AG08396 (cell line): ENCODE measurements at places on chromosomes 4 and X.

DNA sequence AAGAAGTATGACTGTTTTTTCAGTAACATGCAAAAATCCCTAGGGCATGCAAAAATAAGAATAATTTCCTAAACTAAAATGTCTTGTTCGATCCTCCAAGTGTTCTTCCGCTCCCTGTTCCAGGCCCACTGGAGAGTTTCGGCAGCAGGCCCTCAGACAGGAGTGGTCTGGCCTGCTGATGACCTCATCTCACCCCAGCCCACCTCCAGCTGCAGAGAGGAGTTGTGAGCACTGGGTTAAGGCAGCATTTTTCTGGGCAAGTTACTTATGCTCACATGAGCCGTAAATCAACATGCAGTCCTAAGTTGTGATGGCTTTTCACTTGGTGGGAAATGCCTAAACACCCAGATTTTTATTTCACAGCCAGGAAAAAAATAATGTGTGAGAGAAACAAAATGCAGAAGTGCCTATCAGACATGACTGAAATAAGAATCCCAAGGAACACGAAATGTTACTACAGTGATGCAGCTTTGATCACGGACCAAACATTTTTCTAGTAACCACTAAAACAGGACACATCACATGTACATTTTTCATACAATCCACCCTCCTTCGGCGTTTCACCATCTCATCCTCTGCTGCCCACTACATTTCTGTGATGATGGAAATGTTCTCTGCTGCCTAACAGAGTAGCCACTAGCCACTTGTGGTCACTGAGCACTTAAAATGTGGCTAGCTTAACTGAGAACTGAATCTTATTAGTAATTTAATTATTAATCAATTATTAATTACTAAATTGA, 153.3 kb upstream of the TBL1X start:
- DNase-seq: no peak

DNA sequence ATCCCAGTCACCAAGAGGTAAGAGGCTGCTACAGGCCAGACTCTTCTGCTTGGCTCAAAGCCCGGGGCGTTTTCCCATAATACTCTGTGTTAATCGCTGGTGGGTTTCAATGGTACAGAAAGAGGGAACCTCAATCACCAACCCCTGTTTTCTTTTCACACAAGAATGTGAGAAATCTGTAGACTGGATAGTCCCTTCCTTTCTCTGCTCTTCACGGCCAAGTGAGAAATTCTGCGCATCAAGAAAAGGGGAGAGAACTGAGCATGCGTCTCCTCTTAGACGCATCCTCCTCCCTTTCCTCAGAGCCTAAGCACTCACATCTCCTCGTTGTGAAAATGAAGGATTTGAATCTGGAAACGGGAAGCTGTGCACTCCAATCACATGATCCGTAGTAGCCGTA, 64.7 kb downstream of the CLNK start:
- no peak for DNase-seq

GRCh38 chrX:104113222-104113965, 1.1 kb downstream of the ZCCHC18 start:
- DNase-seq: peak; percentile 23

DNA sequence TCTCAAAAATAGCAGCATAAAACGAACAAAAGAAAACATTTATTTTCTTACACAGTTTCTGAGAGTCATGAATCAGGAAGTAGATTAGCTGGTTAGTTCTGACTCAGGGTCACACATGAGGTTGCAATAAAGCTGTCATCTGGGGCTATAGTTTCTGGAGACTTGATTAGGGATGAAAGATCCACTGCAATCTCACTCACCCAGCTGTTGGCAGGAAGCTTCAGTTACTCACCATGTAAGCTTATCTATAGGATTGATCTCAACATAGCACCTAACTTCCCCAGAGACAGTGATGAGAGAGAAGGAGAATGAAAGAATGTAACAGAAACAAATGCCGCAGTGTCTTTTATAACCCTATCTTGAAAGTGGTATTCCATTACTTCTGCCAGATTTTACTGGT, 435.5 kb downstream of the GABRG1 start:
- no peak for DNase-seq

GRCh38 chrX:9282325-9282724, 182.5 kb upstream of the TBL1X start:
- DNase-seq: no peak

- DNase-seq: no peak
Observed at GRCh38 chr4:149716728-149717127, 98.9 kb downstream of the IQCM start.

GRCh38 chr4:102196221-102196620, 149.1 kb downstream of the SLC39A8 start:
- peak; percentile 11 for DNase-seq

GRCh38 chrX:149877636-149878035, 3.3 kb upstream of the MAGEA8 start:
- no peak for DNase-seq

DNA sequence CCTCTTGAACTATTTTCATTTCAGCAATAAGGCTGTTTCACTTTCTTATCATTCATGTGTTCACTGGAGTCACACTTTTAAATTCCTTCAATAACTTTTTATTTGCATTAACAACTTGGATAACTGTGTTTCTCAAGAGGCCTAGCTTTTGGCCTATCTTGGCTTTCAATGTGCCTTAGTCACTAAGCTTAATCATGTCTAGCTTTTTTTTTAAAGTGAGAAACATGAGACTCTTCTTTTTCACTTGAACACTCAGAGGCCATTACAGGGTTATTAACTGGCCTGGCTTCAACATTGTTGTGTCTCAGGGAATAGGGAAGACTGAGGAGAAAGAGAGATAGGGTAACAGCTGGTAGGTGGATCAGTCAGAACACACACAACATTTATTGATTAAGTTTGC, 64.0 kb upstream of the VCX2 start:
- DNase-seq: no peak

DNA sequence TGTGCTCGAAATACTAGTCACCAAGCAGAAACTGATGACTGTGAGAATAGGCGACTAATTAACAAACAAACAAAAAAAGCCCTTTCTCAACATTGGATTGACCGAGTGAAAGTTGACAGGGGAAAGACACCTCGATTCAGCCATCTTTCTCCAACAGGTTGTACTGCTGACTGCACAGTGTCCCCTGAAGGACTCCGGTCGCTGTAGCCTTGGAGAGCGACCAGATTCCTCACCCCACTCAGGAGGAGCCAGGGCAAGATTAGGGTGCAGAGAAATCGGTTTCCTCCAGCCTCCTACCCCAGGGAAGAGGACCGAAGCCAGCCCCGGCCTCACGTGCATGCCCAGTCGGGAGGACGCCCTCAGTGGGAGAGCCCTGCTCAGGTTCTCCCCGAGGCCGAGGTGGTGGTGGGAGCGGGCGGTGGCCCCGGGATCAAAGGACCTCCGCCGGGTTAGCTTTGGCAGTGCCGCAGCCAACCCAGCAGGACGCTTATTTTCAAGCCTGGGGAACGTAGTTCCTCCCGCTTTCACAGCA, 1.1 kb upstream of the RAP1GDS1 start:
- DNase-seq: peak; percentile 44

DNA sequence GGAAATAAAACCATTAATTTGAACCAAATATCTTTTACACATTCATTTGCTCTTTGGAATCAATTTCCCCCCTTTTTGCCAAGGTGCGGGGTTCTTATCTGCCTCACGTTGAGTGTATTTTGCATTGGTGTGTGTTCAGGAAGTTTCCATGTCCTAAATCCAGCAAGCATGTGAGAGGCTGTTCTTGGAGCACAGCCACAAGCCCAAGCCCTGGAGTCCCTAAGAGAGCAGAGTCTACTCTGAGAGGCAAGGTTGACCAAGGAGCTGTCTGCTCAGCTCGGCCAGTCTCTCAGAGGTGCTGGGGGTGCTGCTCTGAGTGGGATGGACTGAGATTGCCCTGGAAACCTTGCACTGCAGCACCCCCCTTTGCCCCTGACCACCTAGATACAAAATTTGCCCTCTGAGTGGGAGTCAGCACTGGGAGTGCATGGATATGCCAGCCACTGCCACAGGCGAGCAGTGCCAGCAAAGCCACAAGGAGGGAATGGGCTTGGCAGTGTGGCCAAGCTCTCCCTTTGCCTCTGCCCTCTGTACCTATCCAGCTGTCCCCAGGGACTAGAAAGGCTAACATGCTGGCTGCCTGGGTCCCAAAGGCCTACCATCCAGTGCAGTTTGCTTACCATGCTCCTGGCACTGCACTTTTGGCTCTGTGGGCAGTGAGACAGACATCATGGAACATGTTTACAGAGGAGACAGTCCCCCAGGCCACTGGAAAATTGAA, 20.5 kb upstream of the FAM193A start:
- DNase-seq: no peak

GRCh38 chr4:75561789-75562188, 5.9 kb downstream of the ODAPH start:
- DNase-seq: no peak

DNA sequence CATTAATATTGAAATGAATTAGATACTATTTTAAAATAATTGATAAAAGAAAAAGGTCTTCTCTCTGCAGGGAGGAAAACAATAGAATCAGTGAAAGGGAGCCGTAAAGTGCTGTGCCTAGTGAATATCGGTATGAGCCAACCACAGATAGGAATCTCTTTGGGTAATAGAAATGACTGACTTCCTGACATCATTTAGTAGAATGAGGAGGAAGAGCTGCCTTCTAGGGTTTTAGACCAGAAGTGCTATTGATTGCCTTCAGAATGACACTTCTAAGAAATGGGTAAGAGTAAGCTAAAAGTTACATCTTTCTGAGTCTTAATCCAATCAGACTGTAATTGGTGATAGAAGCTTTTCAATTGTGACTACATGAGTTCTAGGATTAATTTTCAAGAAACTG, 134.0 kb upstream of the MAP9 start:
- no peak for DNase-seq

DNA sequence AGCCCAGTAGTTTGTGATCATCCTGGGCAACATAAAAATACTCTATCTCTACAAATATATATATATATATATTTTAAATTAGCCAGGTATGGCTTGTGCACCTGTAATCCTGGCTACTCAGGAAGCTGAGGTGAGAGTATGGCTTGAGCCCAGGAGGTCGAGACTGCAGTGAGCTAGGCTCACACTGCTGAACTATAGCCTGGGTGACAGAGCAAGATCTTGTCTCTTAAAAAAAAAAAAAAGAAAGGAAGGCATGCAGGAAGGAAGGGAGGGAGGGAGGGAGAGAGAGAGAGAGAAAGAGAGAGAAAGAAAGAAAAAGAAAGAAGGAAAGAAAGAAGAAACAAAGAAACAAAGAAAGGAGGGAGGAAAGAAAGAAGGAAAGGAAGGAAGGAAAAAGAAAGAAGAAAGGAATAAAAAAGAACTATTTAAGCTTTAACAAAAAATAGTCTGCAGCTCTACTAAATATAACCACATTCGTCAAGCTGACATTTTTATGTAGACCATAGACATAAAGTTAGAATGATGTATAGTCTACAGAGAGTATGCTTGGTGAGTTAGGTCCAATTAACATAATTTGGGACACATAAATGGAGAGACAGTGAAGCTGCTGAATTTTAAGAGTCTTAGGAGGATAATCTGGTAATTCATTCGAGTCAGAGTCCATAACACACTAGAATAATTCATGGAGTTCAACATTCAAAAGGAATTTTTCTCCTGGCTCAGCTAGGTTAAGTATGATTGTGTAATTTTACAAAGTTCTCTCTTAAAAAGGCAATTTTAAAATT, 111.9 kb downstream of the GLRA3 start:
- DNase-seq: no peak

DNA sequence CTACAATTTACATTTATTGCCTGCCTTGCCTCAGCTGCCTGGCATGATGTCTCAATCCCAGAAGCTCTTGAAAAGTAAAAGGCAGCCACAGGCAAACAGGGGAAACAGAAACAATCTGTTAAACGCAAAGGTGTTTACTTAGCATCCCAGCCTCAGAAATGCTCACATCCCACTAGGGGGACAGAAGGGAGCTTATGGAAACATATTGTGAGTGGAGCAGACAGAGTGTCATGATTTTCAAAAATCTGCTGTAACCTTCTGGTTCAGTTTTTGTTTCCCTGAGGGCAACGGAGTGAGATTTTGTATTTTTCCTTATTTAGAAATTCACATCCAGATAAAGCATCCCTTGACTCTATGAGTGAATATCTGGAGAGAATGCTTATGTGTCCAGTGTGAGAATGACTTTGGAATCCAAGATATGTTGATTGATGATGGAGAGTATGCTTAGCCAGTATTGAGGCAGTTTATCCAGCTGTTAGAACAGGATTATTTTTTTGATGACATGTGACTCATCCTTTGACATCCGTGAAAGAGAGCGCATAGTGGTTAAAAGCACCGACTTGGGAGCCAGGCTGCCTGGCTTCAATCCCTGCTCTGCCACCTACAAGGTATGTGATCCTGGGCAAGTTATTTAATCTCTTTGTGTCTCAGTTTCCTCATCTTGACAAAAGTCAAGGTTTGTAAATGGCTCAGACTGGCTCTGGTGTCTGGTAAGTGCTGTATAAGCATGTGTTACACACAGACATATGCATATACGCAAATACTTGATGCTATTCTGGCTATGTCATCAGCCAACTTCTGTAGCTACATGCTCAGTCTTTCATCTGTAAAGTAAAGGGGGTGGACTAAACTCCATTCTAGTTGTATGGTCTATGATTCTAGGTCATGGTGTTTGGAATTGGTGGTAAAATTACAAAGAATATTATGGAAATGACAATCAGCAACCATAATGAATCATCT, 381.2 kb downstream of the RAPGEF2 start:
- no peak for DNase-seq

DNA sequence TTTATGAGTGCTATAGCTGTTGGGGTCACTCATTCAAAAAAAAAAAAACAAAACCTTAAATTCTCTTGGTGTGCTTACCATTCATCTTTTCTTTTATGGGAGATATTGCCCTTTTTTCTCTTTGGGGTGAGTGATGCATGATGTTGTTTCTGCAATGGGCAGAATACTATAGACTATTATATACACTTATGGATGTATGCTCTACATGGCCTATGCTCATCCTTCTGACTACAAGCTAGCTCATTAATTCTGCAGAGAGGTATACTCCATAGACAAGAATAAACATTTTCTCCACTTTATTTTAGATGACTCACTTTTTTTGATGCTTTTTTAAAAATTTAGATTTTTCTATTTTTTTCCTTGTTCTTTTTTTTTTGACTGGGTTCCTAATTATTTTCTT, 160.3 kb upstream of the ANK2 start:
- DNase-seq: no peak

DNA sequence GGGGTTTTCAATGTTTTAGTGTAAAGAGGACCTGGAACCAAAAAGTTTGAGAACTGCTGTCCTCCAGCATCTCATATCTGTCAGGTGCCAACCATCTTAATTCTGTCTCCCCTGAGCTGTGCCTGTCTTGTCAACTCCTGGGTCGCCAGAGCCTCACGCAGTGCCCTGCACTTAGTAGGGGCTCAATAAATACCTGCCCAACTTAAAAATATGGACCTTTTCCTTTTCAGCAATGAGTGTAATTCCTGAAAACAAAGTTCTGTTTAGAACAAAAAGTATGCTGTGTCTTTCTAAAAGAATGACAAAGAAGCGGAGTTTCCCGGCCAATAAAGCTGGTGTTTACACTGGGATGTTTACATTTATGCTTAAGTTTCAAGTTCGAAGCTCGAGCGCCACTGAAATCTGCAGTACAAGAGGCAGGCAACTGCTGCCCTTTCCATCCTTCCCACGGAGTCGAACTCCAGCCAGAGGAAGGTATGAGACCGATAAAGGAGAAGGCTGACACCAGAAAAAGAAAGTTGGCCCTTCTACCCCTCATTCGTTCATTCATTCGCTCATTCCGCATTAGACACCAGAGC, 1.1 kb upstream of the HTATSF1 start:
- DNase-seq: no peak

- no peak for DNase-seq
Observed at GRCh38 chr4:79874197-79874596, 198.8 kb downstream of the ANTXR2 start.
